ENCODE measurements at places on chromosomes 5 and 9.

DNA sequence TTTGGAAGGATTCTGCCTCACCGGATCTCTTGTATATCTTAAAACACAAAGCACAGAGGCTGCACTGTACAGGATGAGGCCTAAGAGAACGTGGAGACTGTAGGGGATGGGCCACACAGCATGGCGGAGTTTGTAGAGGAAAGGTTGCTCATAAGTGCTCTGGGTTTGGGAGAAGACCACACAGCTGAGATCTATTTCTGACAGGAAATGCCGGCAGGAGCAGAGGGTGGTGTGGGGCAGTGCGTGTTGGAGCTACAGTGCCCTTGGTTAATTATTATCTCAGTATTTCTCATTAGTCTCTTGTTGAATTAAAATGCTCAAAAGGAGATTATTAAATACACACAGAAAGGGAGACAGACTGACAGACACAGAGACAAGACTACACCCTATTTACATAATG lies 9.6 kb downstream of the PALM2AKAP2 start:
- DNase-seq: no peak

GRCh38 chr5:40166802-40167201 lies 512.9 kb upstream of the PTGER4 start:
- no peak for DNase-seq

GRCh38 chr9:115164511-115164974 lies 46.6 kb upstream of the TNC start:
- DNase-seq: peak; percentile 75

- DNase-seq: no peak
Observed at GRCh38 chr5:146681585-146682105, 165.7 kb upstream of the GPR151 start.

DNA sequence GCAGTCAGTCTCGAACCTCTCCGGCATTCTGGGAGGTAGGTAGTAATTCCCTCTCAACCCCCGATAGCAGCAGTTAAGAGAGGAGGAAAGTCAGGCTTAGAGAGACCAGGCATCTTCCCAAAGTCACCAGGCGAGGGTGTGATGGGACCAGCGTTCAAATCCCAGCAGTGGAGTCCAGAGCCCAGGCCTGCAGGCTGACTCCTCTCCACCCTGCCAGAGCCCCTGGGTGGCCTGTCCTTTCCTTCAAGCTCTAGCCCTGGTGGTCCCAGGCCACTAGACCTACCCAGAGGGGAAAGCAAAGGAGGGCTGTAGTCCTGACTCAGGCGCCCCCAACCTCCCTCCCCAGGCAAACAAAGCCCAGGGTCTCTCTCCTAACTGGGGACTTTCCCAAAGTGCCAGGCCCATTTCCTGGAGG lies 4.2 kb upstream of the NR5A1 start:
- DNase-seq: no peak

- no peak for DNase-seq
Observed at GRCh38 chr9:86766511-86766910, 180.8 kb downstream of the GAS1 start.

DNA sequence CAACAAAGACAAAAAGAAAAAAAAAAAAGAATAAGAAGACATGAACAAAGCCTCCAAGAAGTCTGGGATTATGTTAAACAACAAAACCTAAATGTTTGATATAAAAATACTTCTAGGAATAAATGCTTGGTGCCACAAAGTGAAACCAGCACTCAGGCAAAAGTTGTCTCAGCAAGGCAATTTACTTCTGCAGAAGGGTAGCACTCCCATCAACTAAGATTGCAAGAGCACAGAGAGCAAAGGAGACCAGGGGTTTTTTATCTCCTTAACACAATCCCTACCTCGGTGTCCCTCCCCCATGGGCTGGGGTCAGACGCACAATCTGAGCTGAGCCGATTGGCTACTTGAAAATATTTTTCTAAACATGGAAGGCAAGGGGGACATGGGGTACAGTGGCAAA lies 381.3 kb upstream of the SLC24A2 start:
- DNase-seq: no peak

- no peak for DNase-seq
Observed at GRCh38 chr5:129113867-129114266, 19.3 kb downstream of the ISOC1 start.

GRCh38 chr5:984774-985173 lies 23.8 kb upstream of the NKD2 start:
- no peak for DNase-seq

DNA sequence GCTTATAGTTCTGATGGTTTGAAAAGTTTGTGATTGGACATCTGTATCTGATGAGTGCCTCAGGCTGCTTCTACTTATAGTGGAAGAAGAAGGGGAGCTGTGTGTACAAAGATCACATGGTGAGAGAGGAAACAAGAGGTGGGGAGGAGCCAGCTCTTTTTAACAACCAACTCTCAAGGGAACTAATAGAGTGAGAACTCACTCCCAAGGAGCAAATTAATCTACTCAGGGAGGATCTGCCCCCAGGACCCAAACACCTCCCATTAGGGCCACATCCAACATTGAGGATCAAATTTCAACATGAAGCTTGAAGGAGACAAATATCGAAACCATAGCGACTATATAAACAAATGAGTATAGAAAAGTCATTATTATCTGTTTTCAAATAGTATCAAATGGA lies 64.7 kb upstream of the PRLR start:
- no peak for DNase-seq

DNA sequence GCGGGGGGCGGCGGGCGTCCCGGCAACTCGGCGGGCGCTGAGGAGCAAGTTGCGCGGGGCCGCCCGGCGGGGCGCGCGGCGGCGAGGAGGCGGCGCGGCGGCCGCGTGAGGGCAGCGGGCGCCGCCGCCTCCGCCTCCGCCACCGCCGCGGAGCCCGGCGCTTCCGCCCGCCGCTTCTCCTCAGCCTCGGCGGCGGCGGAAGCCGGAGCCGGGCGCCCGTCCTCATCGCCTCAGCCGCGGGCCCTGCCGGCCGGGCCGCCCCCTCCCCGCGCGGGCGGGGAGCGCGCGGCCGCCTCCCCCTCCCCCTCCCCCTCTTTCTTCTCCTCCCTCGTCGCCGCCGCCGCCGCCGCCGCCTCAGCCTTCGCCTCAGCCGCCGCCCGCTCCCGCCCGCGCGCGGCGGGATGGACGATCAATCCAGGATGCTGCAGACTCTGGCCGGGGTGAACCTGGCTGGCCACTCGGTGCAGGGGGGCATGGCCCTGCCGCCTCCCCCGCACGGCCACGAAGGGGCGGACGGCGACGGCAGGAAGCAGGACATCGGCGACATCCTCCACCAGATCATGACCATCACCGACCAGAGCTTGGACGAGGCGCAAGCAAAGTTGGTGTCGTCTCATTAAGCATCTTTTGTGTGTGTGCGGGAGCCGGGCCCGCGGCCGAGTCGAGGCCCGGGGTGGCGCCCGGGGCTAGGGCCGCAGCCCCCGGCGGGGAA lies at the start of gene PBX3:
PBX3 (plus strand) TSS at position 321 of the 712 bp plus-strand sequence.
- peak; percentile 69 for DNase-seq

DNA sequence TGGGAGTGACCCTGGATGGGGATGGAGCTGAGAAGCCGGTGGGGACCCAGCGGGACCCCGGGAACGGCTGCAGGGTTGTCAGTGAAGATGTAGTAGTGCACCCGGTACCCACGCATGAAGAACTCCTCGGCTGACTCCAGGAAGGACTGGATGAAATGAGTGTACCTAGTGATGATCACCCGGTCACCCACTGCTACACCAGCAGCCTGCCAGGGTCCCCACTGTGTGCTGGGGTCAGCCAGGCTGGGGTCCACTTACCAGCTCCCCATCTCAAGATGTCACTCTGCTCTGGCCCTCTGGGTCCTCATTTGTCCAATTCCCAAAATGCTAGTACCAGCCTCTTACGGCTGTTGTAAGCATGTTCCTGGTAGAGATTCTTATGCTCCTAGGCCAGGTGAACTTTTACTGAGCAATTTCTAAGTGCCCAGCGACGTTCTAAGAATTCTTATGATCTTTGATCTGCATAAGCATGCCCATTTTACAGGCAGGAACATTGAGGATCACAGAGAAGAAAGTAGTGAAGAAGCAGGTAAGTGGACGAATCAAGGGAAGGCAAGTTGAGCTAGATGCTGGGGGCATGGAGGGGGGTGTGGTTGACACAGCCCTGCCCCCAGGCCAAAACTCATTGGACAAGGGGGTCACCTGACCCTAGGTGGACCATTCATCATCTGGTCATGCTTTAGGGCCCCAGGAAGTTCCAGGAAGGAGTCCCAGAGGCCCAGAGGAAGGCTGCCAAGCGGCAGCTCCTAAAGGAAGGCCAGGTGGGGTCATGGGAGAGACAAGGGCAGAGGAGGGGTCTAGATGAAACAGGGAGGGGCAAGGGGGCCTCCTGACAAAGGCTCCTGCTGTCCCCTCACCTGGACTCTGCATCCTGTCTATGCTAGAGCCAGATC lies 9.4 kb downstream of the GBGT1 start:
- no peak for DNase-seq

DNA sequence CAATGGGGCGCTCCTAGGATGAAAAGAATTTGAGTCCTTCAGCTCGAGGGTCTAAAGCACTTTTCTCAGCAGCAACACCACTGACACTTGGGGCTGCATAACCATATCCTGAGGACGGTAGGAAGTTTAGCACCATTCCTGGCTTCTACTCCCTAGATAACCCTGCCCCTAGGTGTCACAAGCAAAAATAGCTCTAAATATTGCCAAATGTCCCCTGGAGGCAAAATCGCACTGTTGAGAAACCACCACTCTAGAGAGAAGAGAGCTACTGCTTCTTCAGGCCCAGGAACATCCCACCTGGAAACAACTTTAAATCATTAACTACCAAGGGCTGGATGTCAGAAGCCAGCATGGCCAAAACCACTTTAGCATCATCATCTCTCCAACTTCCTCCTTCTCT lies 29.8 kb downstream of the MYO10 start:
- DNase-seq: no peak

GRCh38 chr5:74082512-74083055 lies 456.6 kb downstream of the ARHGEF28 start:
- DNase-seq: peak; percentile 53

GRCh38 chr5:56247592-56247991 lies 14.5 kb upstream of the ANKRD55 start:
- no peak for DNase-seq

Data from NCI-H345 (cell line).